HuH-7 (cell line): ENCODE measurements at places on chromosomes 12 and 14.

DNA sequence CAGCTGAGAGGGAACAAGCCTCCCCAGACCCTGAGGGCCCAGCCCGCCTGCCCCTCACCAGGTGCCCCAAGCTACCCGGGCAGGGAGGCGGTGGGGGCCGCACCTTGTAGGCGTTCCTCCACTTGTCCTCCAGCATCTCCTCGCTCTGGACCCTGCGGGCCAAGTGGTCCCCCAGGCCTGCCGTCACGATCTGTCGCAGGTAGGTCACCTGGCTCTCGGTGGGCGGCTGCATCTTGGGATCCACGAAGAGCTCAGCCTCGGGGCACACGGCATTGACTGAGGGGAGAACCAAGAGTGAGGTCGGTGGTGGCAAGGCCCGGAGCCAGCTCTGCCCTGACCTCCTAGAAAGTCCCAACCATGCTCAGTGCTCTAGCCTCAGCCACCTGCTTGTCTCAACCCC is 36.6 kb downstream of the DHX37 start:
- no peak for DNase-seq

DNA sequence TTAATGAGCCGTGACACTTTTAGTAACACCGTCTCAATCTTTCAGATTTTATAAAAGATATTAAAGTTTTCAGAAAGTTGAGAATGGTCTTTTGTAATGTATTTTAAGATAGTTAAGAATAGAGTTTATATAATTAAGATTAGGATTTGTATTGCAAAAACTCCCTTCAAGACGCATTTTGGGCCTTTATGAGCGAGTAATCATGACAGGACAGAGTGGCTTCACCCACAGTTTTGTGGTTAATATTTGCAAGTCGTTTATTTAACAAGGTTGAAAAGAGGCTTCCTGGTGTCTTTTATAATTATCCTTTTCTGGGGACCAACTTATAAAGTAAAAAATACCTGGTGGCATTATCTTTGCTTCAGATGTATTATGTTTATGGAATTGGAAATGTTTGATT is 44.0 kb downstream of the TRAF3 start:
- DNase-seq: no peak

DNA sequence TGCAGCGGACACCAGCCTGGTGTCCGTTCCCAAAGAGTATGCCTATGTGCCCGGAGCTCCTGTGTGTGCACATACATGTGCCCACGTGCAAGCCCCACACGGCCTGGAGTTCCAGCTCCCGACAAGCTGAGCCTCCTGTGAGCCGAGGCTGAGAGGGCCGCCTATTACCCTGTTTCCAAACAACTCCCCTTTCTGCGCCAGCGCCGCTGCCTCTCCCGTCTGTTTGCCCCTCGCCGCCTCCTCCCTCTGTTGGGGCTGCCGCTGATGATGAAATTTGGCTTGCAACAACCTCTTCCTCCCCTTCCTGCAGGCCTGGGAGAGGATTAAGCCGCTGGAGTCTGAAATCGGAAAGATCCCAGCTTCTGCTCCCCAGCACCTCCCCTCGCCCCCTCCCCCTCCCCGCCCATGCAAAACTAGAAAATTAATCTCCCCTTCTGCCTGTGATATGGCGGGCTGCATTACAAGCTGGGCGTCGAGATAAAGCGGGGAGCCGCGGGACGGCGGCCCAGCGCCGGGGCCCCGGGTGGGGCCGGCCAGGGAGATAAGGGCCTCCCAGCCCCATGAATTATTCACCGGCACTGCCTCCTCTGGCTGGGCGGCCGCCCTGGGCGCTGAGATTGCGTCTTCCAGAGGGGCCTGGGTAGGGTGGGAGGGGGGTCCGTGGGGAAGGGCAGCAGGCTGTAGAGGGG is 6.8 kb upstream of the ASIC1 start:
- DNase-seq: peak; percentile 78

DNA sequence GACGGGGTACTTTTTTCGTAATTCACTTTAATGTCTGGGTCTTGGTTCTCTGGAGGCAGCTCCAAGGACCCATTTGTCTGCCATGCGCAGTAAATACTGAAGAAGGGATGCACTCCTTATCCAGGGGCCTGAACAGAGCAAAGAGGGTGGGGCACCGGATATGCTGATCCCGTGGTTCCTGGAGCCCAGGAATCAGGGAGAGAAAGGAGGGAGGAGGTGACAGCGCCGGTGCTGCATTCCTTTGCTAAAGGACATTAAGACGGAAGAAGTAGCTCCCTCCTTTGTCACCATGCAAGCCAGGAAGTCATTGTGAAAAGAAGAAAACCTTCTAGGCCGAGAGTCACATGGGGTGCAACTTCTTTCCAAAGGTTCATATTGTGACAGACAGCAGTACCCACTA is 1057.7 kb downstream of the VRK1 start:
- DNase-seq: no peak

- DNase-seq: no peak
These were observed 227.7 kb upstream of the CRY1 start for GRCh38 chr12:107320929-107321631.

DNA sequence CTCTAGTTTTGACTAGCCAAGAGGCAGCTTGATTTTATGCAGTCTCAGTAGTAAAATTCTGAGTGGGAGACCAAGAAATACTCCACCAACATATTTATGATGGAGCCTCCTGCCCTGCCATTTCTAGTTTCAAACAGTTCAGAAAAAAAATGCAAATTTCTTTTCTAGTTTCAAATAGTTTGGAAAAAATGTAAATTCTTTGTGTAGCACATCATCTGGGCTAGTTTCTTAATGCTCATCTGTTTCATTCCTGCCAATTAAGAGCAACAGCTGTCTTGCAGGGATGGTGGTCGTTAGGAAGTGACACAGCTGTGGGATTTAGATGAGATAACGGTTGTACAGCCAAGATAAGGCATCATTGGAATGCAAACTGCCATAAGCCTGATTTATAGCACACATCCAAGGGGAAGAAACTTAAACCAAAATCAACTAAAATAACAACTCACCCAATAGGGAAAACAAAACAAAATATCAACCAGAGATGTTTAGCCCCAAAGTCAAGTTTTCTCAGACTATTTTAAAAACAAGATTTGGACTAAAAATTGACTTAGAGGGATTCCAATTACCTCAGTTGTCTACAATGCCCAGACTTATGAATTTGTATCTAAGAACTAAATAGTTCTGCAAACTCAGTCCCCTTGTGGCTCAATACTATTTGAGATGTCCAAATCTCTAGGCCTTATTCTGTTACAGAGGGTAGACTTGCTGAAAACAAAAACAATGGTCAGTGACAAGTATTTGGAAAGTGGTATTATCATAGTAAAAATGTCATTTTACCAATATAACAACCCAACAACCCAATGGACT is 291.3 kb upstream of the ATP2B1 start:
- no peak for DNase-seq

- DNase-seq: no peak
These were observed 64.5 kb downstream of the CRADD start for GRCh38 chr12:93741659-93742109.

- no peak for DNase-seq
These were observed 234.2 kb upstream of the RGS6 start for GRCh38 chr14:71698027-71698426.

GRCh38 chr14:77660754-77661153 is 44.3 kb upstream of the SPTLC2 start:
- DNase-seq: no peak

DNA sequence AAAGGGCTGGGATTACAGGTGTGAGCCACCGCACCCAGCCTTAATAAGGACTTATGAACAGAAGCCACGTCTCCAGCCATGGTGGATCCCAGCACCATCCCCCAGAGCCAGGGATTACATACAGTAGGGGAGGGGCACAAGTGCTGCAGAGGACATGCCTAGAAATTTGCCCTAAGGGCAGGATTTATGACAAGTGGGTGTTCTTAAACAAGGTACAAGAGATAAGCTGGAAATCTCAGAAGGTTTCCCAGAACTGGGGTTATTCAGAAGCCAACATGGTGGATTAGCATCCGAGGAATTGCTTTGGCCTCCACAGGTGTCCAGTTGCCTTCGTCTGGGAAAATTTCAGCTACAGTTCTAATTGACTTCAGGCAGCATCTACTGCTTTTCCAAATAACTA is 114.4 kb upstream of the EGLN3 start:
- DNase-seq: no peak

DNA sequence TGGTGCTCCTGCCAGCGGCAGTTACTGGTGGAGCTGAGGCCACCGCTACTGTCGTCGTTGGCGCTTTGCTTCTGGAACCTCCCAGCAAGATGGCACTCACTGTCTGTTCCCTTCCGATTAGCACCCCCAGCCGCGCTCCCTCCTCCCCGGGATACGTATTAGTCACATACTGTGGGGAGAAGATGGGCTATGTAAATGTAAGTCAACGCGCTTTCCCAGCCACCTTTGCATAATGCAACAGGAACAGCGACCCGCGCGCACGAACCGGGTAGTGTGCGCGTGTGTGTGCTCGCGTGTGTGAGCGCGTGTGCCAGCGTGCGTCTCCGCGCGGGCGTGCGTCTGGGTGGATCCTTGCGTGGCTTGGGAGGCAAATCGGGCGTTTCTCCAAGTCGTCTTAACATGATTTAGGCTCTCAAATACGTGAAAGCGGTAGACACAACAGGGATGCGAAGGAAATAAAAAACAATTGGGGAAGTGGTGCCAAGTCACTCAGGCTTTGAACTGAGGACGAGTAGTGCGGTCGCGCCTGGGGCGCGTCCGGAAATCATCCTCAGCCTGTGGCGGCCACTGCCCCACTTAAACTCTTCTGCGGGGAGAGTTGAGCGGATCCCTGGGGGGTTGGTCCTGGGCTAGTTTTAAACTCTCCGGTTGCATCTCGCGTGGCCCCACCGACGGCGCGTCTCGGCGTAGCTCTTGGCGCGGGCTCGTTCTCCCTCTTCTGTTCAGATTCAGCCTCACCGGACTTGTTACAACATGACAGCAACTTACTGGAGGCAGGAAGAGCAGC is 1.8 kb downstream of the FLRT2 start:
- DNase-seq: peak; percentile 45

GRCh38 chr12:109804820-109805761 is 28.1 kb downstream of the TRPV4 start:
- DNase-seq: peak; percentile 95

DNA sequence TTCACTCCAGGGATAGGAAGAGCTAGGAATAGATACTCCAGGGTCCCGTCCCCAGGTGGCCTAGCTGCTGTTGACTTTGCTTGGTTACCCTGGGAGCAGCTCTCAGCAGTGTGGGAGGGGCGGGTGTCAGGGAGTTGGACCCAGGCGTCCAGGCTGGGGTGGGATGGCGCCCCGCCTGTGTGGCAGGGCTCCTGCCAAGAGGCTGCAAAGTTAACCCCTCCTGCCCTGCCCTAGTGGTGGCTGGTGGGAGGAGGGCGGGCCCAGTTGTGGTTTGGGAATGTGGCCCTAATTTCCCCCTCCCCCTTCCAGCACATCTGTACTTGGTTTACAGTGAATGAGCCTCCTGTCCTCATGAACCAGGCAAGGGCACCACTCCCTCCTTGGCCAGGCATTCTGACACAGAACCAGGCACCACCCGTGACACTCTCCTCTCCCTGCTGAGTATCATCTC is 1.7 kb upstream of the RARG start:
- DNase-seq: no peak

DNA sequence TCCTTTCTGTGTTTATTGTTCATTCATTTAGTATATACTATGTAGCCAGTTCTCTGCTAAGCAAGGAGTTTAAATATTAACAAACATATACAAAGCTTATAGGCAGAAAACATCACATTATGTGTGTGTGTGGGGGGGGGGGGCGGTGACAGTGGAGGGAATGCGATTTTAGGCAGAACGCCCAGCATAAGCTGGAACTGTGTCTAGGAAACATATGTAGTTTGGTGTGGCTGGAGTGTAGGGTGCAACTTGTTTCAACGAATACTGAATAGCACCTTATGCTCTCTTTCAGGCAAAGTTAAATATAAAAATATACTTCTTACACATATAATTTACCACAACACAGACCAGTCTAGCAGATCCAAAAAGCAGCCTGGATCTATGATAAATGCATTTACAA is 980.6 kb downstream of the SLC6A15 start:
- no peak for DNase-seq

DNA sequence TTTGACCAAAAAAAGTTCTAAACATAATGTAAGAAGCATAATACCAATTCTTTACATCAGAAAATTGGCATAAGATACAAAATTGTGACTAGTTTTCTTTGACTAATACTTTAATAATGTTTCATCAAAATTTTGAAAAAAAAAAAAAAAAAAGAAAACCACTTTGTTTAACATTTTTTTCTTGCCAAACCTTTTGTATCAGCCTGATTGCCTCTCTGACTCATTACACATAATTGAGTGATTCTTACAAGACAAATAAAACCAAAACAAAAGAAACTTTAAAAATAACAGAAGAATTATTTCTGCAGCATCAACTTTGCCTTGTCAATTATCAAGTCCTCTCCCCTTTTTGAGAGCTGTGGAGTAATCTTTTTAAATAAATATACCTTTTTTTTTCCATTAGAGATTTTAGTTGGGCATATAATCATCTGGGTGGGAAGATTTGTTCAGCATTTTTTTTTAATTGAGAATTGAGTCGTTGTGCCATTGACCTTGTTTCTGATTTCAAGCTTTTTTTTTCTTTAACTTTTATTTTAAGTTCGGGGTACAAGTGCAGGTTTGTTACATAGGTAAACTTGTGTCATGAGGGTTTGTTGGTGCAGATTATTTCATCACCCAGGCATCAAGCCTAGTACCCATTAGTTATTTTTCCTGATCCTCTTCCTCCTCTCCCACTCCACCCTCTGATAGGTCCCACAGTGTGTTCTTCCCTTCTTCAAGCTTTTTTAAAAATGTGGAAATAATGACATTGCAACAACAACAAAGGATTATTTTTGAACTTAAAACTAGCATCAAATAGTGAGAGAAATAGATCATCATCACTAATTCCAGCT is 45.8 kb upstream of the HMGA2 start:
- no peak for DNase-seq

GRCh38 chr14:52059649-52060048 is 9.2 kb downstream of the NID2 start:
- no peak for DNase-seq

GRCh38 chr12:88298761-88299242 is 156.7 kb downstream of the TMTC3 start:
- DNase-seq: no peak

DNA sequence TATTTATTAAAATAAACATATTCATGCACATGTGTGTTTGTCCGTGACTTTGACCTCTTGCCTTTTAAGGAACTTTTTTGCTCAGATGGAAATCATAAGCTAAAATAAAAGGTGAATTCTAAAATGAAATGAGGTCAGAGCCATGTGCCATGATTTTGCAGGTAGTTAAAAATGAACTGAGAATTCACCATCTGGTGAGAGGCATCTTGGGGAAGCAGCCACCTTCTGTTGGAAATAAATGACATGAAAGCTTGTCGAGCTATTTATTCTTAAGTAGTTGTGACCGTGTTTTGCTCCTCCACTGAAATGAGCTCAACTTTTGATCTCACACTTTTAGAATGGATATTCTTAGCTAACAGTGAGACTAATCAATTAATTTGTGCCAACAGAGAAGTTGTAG is 56.8 kb upstream of the CNOT2 start:
- DNase-seq: no peak

DNA sequence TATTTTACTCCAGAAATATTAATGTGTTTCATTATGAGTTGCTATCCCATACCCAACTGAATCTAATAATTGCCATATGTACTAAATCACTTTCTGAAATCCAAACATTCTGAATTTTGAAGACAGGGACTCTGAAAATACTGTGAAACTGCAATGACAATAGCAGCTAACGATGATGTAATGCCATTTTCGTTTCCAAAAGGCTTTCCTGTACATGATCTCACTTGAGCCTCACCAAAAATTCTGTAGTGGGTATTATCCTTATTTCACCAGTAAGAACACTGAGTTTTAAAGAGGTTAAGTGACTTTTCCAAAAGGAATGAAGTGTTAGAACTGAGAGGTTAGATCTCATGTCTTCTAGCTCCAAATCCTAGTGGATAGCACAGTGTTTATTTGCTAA is 133.3 kb downstream of the FLRT2 start:
- no peak for DNase-seq
